ENCODE measurements at places on chromosomes 3 and 15.

GRCh38 chr15:78944669-78945407 lies at the start of gene CTSH:
TSS of gene CTSH (minus strand) at chr15:78945046. CDS start at chr15:78944981, 65 bp downstream.
- peak; percentile 85 for DNase-seq

- no peak for DNase-seq
Measured at GRCh38 chr3:160919942-160920341, 163.9 kb downstream of the PPM1L start.

DNA sequence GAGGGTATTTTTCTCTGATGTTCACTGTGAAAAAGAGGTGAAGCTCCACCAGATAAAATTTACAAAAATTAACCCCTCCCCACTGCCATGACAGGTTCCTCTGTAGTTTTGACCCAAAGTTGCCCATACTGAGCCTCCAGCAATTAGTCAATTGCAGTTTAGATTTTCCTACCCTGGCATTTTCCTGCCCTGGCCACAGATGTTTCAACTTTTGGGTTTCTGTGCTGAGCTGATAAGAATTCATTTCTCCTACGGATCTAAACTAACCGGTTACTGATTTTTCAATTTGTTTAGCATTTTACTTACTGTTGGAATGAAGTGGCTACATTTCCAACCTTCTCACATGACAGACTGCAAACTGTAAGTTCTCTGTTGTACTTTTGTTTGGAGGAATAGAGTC lies 1346.1 kb upstream of the EPHA6 start:
- DNase-seq: no peak

DNA sequence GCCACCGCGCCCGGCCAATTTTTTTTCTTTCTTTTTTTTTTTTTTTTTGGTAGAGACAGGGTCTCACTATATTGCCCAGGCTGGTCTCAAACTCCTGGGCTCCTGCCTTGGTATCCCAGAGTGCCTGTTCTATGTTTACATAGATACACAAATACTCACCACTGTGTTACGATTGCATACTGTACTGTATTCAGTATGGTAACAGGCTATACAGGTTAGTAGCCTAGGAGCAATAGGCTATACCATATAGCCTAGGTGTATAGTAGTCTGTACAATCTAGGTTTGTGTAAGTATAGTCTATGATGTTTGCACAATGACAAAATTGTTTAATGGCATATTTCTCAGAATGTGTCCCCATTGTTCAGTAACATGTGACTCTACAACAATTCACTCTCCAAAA lies 26.6 kb downstream of the CSTA start:
- no peak for DNase-seq

GRCh38 chr3:164208048-164208447 lies 870.2 kb downstream of the SI start:
- no peak for DNase-seq

DNA sequence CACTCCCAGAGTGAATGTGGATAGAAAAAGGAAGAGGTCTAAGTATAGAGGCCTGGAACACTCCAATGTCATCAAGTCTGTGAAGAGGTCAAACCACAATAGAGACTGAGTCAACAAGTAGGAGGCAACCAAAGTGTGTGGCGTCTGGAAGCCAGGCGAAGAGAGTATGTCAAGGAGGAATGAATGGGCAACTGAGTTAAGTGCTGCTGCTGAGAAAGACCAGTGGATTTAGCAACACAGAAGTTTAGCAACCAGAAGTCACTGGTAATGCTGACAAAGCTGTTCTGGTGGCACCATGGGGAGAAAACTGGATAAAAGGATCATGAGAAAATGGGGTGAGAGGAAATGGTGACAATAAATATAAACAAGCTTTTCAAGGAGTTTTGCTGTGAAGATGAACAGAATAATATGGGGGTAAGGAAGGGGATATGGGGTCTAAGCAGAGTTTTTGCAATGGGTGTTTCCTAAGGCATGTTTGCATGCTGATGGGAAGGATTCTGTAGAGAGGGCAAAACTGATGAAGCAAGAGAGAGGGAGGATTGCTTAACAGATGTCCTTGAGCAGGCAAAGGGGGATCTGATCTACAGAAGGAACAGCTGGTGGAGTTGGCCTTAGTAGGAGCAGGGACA lies 38.4 kb downstream of the PCOLCE2 start:
- no peak for DNase-seq

- DNase-seq: no peak
Measured at GRCh38 chr15:75095594-75095993, 72.2 kb downstream of the PPCDC start.

DNA sequence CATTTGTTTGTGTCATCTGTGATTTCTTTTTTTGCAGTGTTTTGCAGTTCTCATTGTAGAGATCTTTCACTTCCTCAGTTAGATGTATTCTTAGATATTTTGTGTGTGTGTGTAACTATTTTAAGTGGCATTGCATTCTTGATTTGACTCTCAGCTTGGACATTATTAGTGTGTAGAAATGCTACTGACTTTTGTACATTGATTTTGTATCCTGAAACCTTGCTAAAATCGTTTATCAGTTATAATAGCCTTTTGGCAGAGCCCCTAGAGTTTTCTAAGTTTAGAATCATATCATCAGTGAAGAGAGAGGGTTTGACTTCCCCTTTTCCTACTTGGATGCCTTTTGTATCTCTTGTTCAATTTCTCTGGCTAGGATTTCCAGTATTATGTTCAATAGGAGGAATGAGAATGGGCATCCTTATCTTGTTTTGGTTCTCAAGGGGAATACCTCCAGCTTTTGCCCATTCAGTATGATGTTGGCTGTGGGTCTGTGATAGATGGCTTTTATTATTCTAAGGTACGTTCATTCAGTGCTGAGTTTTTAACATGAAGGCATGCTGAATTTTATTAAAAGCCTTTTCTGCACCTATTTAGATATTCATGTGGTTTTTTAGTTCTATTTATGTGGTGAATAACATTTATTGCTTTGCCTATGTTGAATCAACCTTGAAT lies 211.7 kb downstream of the MBNL1 start:
- no peak for DNase-seq

DNA sequence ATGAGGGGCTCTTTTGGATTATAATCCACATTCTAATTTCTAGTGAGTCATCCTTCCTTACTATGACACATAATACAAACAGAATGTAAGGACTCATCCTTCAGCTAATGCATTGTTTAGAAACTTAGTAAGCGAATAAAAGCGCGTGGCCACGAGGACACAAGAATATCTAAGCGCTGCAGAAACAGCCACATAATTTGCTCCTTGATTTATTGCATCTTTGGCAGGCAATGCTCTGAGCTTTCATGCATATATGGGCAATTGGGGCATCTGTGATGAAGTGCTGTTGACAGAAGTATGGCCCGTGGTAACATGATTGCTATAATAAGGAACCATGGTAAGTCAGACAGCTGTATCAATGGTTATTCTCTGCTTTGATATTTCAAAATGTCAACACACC lies 191.3 kb upstream of the ZNF385D start:
- DNase-seq: no peak

- DNase-seq: no peak
Measured at GRCh38 chr3:74301056-74301455, 313.4 kb downstream of the CNTN3 start.

- DNase-seq: no peak
Measured at GRCh38 chr3:127492426-127492825, 98.1 kb downstream of the TPRA1 start.

- DNase-seq: peak; percentile 53
Measured at GRCh38 chr15:73700041-73700842, 16.1 kb downstream of the CD276 start.

- no peak for DNase-seq
Measured at GRCh38 chr3:30963223-30963722, 68.8 kb upstream of the GADL1 start.

DNA sequence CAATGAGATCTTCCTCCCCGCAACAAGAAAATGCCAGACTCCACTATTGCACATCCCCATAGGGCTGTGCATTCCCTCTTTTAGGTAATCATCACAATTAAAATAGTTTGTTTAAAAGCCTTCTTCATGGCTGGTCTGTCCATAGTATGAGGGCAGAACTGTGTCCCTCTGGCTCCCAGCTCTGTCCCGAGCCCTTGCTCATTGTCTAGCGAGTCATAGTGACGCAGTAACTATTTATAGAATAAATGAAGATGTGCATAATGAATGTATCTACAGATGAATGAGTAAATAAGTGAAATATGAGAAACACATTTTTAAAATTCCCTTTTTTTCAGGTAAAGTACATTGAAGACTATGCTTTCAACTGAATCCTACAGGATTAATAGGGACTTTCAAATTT lies 128.4 kb upstream of the TMC3 start:
- DNase-seq: no peak

DNA sequence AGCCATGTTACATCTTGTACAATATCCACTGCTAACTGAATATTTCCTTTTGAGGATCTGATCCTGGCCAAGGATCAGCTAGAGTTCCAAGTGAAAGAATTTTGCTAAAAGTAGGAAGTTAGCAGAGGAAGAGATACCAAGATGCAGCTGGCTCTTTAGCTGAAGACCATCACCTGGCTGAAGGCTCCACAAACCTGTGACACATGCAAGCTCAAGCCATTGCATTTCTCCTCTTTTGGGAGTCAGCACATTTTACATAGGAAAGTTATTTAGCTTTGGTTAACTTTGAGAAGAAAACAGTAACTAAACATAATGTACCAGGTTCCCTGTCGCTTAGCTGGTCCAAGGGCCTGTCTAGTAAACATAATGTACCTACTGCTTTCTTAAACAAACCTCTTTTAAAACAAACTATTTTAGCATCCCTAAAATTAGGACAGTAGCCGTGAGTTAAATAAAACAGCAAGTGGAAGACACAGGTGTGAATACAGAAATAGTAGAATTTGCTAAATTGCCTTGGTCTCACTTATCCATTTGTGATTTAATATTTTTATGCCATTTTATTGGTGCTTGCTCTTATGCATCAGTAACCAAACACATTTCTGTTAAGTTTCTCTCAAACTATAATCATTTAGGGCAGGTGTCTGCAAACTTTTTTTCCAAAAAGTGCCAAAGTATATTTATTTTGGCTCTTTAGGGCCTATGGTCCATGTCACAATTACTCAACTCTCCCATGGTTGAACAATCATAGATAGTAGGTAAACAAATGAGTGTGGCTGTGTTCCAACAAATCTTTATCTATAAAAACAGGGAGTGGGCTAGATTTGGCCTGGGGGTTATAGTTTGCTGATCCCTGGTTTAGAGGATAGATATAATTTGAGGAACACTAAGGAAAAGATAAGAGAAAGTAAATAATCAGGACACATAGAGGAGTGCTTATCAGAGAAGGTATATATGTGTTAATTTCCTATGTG lies 11.2 kb downstream of the GCSAM start:
- DNase-seq: no peak

- no peak for DNase-seq
Measured at GRCh38 chr3:194937144-194937543, 251.5 kb downstream of the FAM43A start.

DNA sequence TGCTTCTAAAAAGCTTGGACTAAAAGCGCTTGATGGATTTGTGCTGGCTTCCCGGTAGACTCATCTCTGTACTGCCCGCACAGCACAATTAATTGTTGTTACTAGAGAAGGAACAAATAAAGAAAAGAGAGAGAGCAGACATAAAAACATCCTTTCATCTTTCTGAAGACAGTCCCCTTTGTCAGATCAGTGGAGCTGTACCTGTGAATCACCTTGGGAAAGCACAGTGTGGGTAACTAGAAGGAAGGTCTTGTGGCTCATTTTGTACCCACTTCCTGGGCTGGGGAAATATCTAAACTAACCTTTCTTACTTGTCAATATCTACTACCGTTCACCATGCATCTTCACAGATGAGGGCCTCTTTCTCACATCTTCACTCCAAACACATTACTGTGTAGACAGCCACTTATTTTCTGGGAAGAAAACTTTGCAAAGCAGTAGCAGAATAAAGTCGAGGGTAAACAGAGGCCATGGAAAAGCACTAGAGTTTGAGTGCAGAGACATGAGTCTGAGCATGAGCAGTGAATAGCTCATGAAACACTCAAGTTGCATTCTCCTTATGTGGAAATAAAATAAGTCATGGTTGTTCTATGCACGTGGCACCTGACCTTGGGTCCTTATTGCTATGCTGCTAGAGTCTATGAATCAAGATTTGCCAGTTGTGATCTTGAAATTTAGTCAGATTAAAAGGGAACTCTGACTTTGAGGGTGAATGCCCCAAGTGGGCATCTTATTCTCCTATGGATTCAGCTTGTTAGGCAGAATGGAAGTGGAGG lies 169.3 kb downstream of the LPP start:
- DNase-seq: no peak

GRCh38 chr3:66396888-66397287 lies 103.9 kb downstream of the LRIG1 start:
- no peak for DNase-seq

- DNase-seq: no peak
Measured at GRCh38 chr3:170752571-170753155, 117.3 kb downstream of the RPL22L1 start.
